Stimulated activated CD8-positive, alpha-beta memory T cell treated with anti-CD3 and anti-CD28 coated beads, Interleukin-15, amount 100 ng/mL, for 4 hours (primary cell): ENCODE measurements at places on chromosomes 1 and 21.

DNA sequence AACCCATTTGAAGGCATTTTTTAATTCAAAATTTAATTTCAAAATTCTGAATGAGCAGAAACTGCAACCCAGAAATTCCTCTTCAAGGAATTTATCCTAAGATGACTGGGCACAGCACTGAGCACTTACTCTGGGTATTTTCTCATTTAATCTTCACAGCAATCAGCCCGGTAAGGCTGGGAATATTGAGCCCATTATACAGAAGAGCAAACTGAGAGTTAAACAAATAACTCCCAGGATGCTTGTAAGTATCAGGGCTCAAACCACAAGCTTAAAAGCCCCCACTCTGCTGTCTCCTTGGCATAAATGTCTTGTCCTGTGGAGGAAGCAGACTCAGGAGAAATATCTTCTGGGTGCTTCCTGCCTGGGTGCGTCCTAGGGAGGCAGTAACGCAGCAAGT, 53.0 kb upstream of the SPOCD1 start:
- DNase-seq, result no peak

DNA sequence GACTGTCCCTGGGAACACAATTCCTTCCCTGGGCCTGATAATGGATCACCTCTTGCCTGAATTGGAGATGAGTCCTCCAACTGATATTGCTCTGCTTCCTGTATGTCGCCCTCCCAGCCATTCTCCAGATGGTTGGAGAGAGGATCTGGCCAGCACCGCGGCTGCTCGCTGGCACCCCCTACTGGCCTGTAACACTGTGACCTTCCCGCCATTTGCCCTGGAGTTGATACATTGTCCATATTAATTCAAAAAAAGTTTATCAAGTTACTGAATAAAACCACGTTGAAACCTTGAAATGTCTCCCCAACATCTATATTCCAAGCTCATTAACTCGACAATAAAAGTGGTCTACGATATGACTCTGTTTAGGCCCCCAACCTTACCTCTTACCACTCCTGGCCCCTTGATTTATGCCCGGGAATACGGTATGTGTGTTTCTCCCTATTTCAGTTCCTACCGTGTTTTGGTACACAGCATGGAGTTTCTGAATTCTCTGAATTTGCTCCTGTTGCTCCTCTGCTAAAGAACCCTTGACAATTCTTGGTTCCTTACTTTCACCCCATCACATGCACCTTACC, 241.8 kb upstream of the KIAA0040 start:
- DNase-seq, result no peak

GRCh38 chr1:180425952-180426351, 76.4 kb downstream of the ACBD6 start:
- no peak for DNase-seq

- DNase-seq, result no peak
These were observed 44.3 kb upstream of the BATF3 start for GRCh38 chr1:212743901-212744475.

DNA sequence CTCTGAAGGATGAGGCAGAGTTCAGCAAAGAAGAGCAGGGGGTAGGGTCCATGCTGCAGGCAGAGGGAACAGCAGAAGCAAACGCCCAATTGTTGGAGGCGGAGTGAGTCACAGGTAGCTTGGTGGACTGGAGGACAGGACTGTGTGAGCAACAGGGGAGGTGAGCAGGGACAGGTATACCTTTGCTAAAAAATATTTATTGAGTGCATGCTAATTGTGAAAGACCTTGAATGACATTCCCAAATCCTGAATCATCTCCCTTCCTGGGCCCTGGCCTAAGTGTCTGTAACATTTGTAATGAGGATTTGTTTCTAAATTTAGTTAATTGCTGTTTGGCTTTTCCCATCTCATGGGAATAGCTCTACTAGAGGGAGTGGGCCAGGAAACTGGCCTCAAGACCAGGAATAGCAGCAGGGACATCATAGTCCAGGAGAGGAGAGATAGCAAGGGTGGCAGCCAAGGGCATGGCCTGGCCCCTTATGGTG, 123.7 kb downstream of the FOXD2 start:
- DNase-seq, result no peak

- no peak for DNase-seq
These were observed 7.8 kb upstream of the EXO1 start for GRCh38 chr1:241840164-241840563.

- no peak for DNase-seq
These were observed 70.4 kb downstream of the PLEKHA6 start for GRCh38 chr1:204289280-204289679.

DNA sequence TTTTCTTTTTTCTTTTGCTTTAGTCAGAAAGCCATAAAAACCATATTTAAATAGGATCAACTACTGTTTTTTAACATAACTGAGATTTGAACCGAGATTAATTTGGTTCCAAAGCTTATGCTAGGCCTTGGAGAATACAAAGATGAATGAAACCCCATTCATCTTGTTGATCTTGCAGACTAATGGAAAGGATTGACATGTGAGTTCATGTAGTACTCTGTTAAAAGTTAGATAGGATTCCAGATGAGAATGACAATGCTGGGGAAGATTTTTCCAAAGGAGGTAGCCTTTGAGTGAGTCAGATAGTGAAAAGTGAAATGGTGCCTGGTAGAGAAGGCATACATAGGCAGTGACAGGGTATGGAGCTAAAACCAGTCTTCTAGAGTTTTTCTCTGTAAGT, 22.7 kb downstream of the RBM15 start:
- DNase-seq, result no peak
